SHP77 (cell line): ENCODE measurements at places on chromosomes 13 and 19.
A peak's percentile ranks its signal among the peaks of the same experiment; 100 is the strongest.

DNA sequence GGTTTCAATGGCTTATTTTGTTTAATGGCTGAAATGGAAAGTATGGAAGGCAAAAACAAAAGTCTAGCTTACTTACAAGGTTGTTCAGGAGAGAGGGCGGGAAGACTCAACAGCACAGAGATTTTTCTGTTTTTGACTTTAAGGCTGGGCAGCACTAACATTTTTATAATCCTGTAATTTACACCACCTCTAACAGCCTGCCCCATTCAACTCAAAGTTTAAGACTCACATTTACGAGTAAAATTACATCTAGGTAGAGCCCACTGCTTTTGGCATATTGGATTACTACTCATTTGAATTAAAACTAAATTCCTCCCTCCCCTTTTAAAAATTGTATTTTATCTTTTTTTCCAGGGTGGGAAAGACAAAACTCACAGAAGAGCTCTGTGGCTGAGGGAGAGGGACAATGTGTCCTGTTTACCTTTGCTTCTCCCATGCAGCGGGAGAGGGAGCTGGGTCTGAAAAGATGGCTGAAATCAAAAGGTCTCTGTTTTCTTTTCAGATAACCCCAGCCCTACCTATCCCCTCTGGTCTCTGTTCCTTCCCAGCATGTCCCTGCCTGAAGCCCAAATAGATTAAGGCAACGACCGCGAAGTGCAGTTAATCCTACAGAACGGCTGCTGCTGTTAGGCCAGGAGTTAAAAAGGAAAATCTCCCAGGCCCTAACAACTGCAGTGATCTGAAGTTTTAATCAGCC is 6.6 kb downstream of the EFNB2 start:
- DNase-seq = no peak

DNA sequence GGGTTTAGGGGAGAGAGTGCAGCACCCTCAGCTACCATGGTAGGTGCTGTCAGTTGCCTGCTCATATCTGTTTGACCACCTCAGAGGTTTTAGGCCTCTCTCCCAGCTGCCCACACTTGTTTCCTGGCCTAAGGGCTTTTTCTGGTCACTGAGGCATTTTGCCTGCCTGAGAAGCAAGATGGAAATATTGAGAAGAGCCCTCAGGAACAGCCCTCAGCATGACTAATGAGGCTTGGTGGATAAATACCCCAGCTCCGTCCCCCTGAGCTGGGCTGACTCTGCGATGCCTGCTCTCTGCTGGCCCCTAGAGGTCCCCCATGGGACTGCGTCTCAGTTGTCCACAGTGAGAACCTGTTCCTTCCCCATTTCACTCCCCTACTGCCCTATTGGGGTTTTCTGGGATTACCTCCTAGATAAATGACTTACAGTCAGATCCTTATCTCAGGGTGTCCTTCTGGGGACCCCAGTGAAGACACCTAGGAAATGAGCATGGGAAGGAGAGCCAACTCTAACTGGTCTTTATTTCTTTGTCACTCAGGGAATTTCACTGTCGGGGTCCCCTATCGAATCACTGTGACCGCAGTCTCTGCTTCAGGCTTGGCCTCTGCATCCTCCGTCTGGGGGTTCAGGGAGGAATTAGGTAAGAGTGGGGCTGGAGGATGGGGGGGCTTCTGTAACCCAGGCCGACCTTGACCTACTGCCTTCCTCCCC is 13.3 kb downstream of the PALM3 start:
- peak; percentile 26 for DNase-seq

DNA sequence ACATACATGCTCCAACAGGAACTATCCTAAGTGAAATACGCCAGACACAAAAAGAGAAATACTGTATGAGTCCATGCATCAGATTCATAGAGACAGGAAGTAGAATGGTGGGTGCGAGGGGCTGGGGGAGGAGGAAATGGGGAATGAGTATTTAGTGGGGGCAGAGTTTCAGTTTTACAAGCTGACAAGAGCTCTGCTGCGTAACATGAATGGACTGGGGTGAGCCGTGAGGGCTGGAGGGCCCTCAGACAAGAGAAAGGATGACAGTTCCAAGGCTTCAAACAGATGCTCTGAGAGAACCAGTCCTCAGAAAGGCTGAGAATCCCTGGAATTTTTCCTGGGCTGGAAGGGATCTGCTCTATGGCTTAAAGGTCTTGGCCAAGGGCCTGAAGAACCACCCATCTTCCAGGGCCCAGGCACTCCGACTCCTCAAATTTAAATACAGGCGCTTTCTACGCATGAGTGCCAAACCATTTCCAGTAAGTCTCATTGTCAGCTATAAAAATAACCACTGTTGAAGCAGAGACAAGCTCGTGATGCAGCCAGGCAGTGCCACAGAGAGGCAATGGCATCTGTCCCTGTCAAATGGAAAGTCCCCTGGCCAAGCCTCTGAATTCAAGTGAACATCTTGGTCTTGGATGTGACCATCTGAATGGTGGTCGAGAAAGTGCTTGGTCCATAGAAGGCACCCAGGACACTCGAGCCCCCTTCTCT is 17.5 kb downstream of the KLF2 start:
- peak; percentile 43 for DNase-seq

- no peak for DNase-seq
Measured at GRCh38 chr13:48401480-48401879, 11.4 kb downstream of the LPAR6 start.

DNA sequence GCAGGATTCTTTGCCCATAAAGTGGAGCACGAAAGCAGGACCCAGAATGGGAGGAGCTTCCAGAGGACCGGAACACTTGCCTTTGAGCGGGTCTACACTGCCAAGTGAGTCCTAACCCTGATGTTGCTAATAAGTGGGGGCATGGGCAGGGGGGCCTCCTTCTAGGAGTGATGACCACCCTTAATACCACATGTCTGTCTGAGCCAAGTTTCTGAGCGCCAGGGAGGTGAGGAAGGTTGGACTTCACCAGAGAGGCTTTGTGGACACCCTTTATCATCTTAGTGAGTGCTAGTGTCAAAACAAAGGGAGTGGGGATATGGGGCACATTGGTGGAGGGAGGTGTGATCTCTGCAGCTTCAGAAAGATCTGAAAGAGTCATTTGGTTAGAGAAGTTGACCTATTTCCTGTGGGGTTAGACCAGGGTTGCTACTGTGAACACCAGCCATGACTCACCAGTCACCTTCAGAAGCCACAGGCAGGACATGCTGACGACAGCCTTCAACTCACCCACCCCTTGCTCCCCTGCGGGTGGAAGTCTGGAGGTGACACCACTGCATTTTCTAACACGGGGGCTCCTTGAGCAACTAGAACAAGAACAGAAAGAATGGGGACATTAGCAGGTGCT is 8.8 kb downstream of the ALOX5AP start:
- no peak for DNase-seq

- no peak for DNase-seq
Measured at GRCh38 chr19:16473875-16474392, 2.2 kb upstream of the EPS15L1 start.

DNA sequence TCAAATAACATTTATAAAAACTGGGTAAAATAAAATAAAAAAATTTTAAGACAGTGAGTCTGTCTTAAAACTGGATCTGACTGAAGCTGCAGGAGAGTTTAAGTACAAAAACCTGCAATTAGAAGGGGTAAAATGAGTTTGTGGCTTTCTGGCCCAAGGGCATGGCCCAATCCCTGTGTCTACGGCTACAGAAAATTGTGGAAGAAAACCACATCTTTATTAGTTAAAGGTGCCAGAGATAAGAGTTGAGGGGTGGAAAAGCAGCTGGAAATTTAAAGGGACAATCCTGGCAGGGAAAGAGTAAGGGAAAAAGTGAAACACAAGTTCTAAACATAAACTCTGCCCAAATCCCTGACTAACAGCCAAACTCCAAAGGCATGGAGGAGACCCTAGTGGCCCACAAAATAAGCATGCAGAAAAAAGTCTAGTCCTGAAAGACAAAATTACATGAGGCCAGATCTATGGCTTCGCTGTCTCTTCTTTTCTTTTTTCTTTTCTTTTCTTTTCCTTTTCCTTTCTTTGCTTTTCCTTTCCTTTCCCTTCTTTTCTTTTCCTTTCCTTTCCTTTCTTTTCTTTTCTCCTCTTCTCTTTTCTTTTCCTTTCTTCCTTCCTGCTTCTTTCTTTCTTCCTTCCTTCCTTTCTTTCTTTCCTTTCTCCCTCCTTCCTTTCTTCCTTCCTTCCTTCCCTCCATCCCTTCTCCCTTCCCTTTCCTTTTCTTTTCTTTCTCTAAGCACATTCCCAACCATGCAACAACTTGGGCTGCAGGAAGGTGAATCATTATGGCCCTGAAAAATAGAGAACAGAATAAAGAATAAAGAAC is 23.5 kb upstream of the DLEU7 start:
- DNase-seq = no peak

- no peak for DNase-seq
Measured at GRCh38 chr19:40216777-40217026, 1.5 kb downstream of the TTC9B start.

GRCh38 chr19:13790354-13790753 is 4.9 kb upstream of the ZSWIM4 start:
- no peak for DNase-seq

- no peak for DNase-seq
Measured at GRCh38 chr13:44024167-44024845, 144.6 kb downstream of the LACC1 start.

GRCh38 chr19:14405758-14406644 is 13.1 kb downstream of the DDX39A start:
- DNase-seq = peak; percentile 75

DNA sequence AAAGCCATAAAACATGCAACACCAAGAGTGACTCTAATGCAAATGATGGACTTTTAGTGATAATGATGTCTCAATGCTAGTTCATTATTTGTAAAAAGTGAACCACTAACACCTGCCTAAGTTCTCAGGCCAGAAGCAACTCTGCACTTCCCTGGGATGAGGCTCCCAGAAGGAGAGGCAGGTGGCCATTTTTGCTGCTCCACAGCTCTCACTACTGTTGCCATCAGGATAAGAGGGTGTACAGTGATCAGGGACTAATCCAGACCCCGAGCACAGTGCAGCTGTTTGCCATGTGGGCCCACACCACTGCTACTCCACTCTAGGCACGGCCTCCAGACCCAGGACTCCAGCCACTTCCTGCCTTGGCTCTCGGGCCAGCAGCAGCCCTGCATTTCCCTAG is 828.3 kb upstream of the MIR17HG start:
- no peak for DNase-seq

GRCh38 chr13:67967031-67967430 is 736.9 kb upstream of the PCDH9 start:
- DNase-seq = no peak

DNA sequence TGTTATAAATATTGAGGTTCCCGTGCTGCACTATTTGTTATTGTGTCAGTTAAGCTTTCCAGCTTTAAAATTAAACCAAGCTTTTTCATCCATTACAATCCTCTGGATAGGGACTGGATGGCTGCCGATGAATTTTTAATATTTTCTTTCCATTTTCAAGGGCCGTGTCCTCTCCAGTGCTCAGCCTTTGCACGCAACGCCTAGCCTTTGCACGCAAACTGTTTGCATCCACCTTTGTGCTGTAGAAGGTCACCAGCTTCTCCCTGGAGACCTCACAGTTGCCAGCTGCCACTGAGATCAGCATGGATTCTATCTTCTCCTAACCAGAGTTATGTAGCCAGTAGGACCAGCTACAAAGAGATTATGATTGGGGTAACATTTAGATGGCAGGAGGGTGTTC is 240.5 kb downstream of the SLC7A1 start:
- DNase-seq = peak; percentile 69

GRCh38 chr19:40465025-40465556 is 454 bp downstream of the BLVRB start:
- peak; percentile 37 for DNase-seq

- DNase-seq = no peak
Measured at GRCh38 chr19:14107581-14108461, 9.7 kb downstream of the PRKACA start.
